Upper lobe of right lung (tissue), 1 donor: ENCODE measurements at places on chromosomes 16 and 17. TPM values are rescaled to one million over a fixed set of nuclear protein-coding genes. Genes with fewer than 3 reads are reported as not detected.

DNA sequence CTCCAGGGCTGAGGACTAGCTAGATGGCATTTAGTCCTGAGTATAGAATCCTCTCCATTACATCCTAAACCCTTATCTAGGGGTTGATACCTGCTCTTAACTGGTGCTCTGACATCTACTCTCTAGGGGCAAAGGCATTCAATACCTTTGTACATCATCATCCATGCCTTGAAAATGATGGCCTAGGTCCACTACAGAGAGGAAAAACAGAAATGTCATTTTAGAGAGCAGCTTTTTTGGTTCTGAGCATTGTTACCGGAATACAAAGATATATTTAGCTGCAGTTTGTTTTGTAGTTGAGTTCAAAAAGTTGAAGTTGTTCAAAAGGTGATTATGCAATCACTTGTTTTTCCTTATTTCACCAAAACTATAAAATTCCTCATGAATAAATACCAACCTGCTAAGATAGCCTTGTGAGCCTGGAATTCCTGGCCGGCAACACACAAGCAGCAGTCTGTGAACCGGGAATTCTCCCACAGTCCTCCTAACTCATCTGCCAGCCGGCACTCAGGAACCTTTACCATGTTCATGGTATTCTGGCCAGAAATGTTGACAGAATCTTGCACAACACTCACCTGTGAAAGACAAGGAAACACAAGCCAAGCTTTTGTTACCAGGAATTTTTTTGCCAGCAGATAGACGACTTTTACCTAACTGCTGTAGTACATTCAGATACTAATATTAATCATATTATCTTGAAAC is 35.4 kb downstream of the NXPH3 start:
- DNase-seq: no peak

Gene TNP2
- total RNA-seq: not detected

DNA sequence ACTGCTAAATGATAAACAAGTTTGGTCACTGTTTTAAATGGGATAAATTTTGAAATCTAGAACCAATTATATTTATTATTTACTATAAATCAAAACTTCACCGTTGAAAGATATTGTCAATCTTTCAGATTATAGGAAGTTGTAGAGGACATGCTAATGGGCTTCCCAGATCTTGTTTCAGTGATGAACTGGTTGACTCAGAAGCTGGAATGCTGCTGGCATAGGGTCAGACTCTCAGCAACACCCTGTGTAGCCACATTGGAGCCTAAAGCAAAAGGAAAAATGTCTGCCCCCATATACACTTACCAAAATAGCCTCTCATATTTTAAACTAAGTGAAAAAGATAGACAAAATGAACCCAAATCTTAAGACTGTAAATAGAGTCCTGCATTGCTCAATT is 916.9 kb upstream of the SOX9 start:
- no peak for DNase-seq

- no peak for DNase-seq
Measured at GRCh38 chr17:66304304-66305174, 2.1 kb downstream of the PRKCA start.

DNA sequence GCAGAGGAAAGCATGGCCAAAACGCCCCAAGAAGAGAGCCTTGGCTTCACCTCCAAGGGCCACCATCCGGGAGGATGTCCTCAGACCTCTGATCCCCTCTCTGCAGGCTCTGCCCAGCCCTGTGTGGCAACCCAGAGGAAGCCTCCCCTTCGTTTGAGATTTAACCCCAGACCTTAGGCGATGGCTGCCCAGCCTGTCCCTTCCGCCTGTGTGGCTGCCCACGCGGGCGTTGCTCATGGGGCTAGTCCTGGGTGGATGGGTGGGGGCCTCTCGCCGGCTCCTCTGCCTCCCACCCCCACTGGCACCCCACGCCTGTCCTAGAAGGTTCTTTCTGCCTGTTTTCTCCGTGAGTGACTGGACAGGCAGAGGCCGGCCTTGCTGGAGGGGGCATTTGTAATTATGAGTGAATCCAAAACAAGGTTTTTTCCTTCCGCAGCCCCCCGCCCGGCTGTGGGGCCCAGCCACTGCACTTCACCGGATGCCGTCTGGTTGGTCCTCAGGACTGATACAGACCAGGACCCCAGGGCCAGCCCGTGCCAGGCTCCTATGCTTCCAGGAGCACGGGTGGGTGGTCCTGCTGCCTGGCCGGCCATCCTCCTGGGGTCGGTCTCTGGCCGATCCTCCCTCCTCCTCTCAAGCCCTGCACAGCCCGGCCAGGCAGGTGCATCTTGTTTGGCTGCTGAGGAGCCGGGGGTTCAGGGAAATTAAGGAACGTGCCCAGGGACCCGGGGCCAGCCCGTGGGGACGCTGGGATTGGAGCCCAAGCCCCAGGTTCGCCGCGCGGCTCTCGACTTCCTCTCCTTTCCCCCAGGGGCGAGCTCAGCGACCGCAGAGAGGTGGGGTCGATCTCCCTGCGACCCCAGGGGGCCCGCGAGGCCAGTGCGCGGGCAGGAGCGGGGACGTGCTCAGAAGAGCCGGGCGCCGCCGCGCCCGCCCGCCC is at the start of gene TMEM235:
Gene TMEM235 (plus strand): TSS at position 636 of the 940 bp plus-strand sequence. CDS start 393 bp downstream, outside the sequence.
- DNase-seq: no peak

- DNase-seq: no peak
Measured at GRCh38 chr16:72474501-72475123, 302.7 kb upstream of the PMFBP1 start.

GRCh38 chr17:44269535-44270240 is 1.8 kb upstream of the SLC4A1 start:
- no peak for DNase-seq

Gene KRTAP4-1
- not detected for total RNA-seq

Gene TPSD1
- total RNA-seq: 9.4 TPM

DNA sequence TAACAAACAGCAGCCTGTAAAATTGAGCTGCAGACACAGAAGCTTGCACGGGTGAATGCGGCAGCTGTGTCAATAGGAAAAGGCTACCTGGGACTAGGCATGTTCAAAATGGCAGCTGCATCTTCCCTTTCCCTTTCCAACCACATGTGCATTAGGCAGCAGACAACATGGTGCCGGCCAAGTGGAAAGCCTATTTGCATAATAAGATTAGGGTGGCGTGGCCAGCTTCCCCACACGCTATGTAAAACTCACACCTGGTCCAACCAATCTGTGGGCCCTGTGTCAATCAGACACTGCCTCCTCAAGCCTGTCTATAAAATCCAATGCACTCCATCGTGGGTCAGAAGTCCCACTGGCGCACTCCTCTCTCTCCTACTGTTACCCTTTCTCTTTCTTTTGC is 61.0 kb upstream of the RBBP6 start:
- DNase-seq: no peak

Gene SHCBP1
- 1.0 TPM for total RNA-seq

- DNase-seq: no peak
Measured at GRCh38 chr16:19105891-19106624, 7.7 kb upstream of the ITPRIPL2 start.

- no peak for DNase-seq
Measured at GRCh38 chr17:54836723-54837462, 63.8 kb upstream of the TOM1L1 start.

Gene KRT23
- total RNA-seq: 1.1 TPM
